ENCODE measurements at places on chromosomes 11 and 22.

DNA sequence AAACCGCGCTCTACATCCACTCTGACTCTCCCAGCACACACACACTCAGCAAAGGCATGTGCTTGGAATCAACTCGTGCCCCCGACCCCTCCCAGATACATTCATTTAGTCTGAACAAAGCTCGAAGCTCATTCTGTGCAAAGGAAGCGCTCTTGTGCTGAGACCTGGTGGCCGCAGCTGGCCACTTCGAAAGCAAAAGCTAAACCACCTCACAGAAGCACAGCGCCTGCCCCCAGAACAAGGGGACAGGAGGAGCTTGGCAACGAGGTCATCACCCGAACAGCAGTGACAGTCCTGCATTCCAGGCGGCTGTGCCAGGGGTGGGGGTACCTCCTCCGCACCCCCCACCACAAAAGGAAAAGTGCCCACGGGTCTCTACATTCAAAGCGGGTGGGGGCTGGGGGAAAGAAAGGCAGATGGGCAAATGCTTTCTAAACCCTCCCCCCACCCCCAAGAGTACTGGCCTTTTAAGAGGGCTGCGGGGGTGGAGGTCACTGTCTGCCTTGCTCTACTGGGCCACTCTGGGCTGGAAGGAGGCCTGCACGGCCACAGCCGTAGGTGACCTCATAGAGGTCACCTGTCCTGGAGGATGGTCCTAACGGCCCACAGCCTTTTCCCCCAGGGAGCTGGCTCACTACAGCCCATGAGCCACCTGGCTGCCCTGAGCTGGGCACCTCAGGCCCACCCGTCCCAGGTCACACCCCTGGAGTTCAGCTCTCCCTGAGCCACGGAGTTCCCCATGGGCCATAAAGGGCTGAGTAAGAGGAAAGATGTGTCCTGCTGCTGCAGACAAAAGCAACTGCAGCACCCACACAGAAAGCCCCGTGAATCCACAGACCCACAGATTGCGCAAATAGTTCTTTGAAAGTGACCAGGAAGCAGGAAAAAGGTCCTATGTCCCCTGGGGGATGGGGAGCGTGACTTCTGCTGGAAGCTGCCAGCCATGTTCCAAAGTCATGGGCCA lies 21.3 kb downstream of the CBX7 start:
- DNase-seq, result no peak

GRCh38 chr11:19614370-19614940 lies 98.2 kb upstream of the NAV2 start:
- DNase-seq, result no peak

GRCh38 chr22:38273135-38273826 lies 471 bp upstream of the TMEM184B start:
- no peak for DNase-seq

DNA sequence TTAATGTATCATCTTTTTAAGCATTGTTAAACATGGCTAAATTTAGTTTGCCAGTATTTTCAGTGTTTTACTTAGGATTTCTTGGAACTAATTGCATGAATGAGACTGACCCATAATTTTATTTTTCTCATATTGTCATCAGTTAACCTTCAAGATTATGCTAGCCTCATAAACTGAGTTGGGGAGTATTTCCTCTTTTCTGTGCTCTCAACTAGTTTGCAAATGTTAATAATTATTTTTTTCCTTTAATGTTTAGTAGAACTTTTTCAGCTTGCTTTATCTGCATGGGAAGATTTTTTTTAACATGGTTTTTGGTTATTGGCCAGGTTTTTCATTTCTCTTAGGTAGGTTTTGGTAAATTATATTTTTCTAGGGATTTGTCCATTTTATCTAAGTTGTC lies 235.4 kb upstream of the SESN3 start:
- DNase-seq, result no peak

DNA sequence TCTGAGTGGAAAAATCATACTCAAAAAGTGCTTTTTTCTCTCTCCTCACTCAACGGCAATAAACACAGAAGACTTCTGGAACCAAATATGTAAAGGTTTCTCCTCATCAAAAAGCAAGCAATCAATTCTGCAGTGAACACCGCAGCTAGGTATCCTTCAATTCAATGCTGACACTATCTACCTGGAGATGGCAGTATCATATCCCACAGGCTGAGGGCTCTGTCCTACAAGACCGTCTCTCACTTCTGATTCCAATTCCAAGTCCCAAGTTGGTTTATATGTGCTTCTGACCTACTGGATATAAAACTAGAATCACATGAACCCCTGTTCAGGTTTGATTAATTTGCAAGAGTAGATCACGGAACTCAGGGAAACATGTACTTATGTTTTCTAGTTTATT lies 59.7 kb upstream of the LUZP2 start:
- no peak for DNase-seq

DNA sequence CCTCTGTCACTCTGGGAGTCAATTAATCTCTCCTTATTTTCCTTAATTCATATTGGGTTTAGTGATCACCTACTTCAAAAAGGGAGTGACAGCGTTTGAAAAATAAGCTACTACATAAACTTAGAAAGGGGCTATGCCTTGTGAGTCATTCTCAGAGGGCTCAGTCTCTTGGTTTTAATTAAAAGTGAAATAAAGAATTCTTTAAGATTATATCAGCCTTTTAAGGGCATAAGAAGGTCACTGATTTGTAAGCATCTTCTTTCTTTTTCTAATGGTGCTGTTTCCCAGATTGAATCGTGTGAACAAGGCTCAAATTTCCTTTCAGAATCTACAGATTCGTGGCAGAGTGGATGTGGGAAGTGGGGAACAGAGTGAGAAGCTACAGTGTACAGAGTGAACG lies 636.2 kb upstream of the CCDC90B start:
- no peak for DNase-seq

GRCh38 chr22:31609716-31610115 lies 52.3 kb downstream of the PISD start:
- no peak for DNase-seq

- DNase-seq, result no peak
These were observed 46.6 kb upstream of the FADD start for GRCh38 chr11:70156291-70157037.

DNA sequence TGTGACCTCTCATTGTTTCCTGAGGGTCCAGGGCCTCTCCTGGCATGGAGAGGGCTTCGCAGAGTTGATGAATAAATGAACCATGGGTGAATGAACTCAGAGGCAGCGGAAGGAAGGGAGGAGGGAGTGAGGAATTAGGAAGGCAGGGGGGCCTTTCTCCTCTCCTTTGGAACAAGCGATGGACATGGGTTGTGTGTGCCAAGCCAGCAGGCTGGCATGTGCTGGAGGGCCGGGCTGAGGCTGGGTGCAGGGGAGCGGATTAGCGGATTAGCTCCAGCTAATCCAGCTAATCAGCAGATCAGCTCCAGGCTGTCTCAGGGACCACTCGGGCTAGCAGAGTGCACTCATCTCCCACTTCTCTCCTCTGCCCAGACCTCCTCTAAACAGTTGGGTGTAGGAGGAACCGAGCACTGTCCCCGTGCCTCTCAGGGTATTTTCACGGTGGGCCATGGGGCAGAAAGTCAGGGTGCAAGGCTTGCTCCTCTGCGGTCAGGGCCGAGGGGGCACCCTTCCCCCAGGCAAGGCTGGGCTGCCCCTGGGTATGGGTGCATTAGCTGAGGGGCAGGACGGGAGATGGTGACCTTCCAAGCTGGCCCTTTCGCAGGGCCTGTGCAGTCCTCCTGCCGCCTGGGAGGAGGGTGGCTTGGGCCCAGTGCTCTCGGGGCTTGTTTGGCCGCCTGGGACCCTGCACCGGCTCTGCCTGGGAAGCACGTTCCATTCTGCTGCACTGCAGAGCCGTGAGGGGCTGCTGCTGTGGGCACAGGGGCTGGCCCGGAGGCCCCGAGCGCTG lies 120.3 kb upstream of the B3GAT1 start:
- no peak for DNase-seq

DNA sequence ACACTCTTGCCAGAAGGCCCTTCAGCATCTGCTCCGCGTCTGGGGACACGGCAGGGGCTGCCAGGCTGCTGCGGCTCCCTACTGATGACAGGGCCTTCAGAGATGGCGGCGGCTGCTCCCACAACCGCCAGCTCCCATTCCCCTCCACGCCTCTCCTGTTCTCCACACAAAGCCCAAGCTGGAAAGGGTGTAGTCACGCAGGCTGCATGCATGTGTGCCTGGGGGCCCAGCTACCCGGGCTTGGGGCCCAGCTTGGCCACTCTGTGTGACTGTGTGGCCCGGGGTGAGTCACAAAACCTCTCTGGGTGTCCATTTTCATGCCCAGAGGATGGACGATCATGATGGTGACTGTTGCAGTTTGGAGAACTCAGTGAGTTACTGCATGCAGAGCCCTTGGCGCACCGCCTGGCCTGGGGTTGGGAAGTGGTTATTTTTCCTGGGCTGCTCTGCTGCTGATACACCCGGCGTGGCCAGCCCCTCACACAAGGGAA lies 31.7 kb upstream of the PARVB start:
- DNase-seq, result no peak

GRCh38 chr22:50204571-50204970 lies 3.8 kb downstream of the SELENOO start:
- no peak for DNase-seq

- no peak for DNase-seq
These were observed 865 bp upstream of the ZNF280A start for GRCh38 chr22:22520667-22521602.

DNA sequence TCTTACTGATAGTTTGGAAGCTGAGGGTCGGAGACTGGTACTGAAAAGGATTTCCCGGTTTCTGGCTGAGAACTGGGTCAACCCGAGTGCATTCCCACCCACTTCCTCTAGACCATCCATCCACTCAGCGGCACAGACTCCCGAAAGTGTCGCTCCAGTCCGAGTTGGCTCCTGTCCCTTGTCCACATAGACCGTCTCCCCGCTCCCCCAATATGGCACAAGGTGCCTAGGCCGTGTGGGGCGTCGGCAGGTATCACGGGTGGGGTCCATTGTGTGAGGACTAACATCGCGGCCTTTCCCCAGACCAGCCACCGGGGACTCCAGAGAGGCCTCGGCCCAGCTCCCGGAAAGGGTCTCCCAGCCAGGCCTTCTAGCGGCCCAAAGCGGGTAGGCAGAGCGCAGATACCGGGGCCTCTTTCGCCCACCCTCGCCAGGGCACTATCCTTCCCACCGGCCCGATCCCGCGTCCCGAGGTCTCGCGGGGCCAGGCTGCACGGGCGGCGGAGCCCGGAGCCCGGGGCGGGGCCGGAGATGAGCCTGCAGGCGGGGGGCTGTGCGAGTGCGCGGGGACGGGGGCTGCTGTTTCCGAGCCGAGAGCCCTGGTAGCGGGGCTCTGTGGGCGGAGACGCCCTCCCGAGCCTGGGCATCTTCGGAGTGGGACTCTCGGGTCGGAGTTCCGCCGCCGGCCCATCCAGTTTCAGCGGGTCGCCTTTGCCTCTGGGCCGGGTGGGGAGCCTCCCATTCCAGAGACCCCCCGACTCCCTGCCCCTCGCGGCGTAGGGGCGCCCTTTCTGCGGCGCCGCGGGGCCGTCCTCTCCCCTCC lies 21.1 kb downstream of the SERPINH1 start:
- peak; percentile 53 for DNase-seq

- no peak for DNase-seq
These were observed 113.4 kb downstream of the CASP12 start for GRCh38 chr11:104784684-104785460.

DNA sequence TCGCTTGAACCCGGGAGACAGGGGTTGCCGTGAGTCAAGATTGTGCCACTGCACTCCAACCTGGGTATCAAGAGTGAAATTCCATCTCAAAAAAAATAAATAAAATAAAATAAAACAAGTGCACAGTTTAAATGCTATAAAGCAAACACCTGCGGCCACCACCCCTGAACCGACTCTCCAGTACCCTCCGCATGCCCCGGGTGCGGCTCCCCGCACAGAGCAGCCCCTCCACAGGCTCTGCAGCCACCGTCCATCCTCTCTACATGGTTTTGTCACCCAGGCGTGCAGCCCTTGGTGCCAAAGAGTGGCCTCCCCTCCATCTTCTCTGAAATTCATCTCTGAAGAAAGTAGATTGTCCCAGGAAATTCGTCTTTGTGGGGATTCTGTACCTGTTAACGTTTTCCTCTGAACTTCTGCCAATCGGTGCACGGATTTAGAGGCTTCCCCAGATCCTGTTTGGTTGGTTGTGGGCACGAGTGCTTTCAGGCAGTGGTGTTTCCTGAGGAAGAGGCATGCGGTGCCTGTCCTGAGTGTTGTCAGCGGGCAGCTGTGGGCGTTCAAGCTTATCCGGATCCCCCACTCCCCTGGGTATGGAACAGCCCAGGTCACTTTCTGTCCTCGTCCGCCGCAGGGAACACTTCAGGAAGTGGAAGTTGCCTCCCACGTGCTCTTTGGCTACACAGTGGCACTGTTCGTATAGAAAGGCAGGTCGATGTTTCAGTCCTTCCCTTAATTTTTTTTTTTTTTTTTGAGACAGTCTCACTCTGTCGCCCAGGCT lies 4.1 kb downstream of the MIOX start:
- DNase-seq, result no peak

GRCh38 chr11:78946945-78947902 lies 372.6 kb upstream of the NARS2 start:
- no peak for DNase-seq

DNA sequence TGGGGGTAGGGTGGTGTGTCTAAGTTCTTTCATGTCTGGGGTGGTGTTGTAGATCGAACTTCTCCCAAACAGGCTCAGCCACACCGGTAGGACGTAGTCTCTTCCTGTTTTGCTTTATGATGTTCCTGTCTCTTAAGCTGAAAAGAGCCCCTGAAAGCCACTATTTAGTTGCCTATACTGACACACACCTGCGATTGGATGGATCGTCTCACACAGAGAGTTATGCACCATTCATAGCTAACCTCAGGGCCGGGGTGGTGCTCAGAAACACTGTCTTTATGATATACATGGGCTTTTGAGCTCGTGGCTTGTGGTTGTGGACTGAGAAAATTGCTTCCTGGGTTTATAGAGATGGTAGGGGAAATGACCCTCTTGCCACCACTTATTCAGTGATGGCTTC lies 137.6 kb downstream of the TEAD1 start:
- no peak for DNase-seq

DNA sequence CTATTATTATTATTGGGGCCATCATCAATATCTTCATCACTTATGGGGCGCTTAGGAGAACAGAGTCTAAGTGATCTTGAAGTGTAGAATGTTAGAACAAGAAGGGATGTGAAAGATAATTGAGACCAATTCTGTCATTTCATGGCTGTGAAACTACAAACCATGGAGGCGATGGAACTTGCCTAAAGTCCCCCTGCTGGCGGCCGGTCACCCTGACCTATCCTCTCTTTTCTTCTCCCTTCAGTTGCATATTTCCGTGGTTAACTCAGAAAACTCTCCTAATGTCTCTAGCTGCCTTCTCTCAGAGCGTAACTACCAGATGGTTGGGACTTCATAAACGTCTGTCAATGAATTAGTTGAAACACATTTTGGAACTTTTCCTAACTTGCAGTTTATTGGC lies 6.6 kb upstream of the OR4B1 start:
- DNase-seq, result no peak

DNA sequence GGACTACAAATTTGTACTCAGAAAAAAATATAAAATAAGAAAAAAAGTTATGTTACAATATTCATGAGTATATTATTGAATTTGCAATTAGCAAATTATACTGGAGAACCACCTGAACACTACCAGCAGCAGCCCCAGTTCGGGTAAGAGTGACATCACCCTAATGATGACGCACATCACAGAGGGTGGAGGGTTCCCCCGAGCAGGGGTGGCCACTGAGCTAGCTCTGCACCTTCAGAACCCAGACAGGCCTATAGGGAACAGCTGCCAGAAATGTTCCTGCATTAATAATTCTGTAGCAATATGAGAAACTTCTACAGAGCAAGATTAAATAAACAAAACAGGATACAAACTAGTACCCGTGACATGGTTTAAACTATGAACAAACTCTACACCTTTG lies 17.5 kb upstream of the ARAP1 start:
- no peak for DNase-seq
